Activated CD4-positive, CD25-positive, alpha-beta regulatory T cell treated with anti-CD3 and anti-CD28 coated beads, Interleukin-2, amount 50 U/mL, for 16 hours (primary cell): ENCODE measurements at places on chromosomes 2 and 18.

DNA sequence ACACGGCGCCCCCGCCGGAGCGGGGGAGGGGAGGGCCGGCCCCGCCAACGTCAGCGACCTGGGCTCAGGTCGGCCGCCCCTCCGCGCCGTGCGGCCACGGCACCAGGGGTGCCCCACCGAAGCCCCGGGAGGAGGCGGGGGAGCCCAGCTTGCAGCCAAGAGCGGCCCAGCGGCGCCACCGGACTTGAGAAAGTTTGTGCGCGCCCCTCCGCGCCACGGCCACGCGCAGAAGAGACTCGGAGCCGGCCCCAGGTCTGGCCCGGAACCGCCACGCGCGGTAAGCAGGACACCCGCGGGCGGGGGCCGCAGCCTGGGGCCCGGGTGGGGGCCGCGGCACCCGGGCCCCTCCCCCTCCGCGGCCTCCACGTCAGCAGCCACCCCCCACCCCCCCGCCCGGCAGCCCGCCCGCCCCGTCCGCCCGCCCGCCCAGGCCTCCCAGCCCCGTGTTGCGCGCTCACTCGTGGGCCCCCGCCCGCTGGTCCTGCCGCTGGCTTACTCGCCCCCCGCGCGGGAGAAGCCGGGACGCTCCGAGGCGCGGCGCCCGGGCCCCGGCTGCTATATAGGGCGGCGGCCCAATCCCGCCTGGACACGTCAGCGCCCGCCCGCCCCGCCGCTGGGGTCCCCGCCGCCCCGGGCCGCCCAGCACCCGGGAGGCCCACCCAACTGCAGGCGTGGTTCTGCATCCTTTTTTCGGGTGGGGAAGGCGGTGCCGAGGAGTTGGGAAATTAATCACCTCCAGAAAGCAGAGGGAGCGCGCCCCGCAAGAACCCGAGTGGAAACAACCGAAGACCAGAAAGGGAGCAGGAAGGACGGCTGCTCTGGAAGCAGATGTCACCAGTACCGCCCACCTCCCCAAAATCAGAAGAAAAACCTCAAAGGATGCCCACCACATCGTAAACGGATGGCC lies 42.9 kb downstream of the HDLBP start:
- no peak for DNase-seq

DNA sequence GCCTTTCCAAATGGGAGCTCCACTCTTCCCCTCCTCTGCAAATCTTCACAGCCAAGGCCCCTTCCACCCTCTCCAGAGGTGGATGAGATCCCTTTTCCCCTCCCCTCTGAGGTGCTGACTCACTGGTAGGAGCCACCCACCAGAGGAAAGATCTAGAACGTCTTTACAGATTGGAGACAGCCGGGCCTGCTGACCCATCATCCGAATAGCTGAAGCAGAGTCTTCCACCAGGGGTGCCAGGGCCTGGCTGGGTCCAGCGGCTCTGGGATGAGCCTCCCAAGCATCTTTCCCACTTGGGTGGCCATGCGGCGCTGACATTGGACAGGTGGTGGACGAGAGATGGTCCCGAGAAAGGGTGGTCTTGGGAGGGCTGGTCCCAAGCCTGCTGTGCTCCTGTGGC lies 9.0 kb downstream of the ERFE start:
- no peak for DNase-seq

DNA sequence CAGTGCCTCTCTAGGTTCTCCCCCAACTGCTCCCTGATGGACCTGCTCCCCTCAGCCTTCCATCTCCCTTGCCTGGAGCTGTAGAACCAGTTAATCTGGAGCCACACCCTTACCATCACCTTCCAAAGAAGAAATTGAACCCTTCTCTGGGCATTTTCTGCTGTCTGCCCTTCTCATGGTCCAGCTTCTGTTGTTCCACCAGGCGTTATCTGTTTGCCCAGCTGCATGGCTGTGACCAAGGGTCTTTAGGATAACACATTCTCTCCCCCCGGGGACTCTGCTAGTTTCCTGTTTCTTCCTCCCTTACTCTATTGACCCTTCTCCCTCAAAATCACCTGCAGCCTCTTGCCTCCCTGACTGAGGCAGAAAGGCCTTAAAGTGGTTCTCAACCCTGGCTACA lies 3.2 kb upstream of the ANKRD53 start:
- DNase-seq = no peak

DNA sequence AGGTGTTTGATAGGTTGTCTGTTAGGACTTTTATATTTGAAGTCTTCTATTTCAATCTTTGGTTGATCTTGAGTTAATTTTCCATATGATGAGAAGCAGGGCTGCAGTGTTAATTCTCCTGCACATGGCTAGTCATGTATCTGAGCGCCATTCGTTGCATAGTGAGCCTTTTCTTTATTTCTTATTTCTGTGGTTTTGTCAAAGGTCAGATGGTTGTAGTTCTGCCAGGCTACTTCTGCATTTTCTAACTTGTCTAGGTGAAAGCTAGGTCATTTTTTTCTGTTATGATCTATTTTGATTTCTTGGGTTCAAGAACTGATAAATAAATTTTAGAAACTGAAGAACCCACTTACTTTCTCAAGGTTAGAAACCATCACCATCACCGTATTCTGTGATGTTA lies 56.7 kb downstream of the CCDC74A start:
- no peak for DNase-seq

GRCh38 chr18:10386956-10387355 lies 67.5 kb upstream of the APCDD1 start:
- no peak for DNase-seq
